Right hindlimb (tissue), 1 donor: ENCODE measurements at places on chromosomes 5 and 9.
A peak's percentile ranks its signal among the peaks of the same experiment; 100 is the strongest.

DNA sequence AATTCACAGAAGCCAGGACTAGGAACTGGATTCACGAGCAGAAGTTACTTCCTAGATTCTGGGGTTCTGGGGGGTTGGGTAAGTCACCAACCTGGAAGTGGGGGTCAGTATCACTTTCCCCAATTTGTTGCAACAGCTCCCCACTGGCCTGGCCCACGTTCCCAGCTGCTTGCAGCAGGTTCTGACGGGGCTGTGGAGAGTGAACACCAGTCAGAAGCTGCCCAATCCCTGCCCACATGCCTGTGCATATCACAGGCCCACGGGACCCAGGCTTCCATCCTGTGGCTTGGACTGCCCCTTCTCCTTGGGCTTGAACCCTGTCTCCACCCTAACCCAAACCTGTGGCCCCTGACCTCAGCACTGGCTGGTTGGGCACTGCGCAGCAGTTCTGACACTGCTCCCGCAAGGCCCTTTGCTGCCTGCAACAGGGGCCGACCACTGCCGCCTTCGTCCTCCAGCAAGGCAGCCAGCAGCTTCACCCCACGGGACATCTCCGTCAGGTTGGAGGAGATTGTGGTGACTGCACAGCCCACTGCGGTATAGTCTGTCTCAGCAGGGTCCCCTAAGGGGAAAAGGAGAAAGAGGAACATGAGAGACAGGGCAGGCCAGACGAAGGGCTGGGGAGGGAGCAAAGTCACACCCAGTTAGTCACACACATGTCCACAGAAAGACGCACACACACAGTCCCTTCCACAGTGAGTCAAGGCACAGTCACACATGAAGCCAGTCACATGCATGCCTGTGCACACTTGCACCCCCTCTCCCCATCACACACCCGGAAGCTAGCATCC lies 13.1 kb downstream of the TLN1 start:
- no peak for DNase-seq

DNA sequence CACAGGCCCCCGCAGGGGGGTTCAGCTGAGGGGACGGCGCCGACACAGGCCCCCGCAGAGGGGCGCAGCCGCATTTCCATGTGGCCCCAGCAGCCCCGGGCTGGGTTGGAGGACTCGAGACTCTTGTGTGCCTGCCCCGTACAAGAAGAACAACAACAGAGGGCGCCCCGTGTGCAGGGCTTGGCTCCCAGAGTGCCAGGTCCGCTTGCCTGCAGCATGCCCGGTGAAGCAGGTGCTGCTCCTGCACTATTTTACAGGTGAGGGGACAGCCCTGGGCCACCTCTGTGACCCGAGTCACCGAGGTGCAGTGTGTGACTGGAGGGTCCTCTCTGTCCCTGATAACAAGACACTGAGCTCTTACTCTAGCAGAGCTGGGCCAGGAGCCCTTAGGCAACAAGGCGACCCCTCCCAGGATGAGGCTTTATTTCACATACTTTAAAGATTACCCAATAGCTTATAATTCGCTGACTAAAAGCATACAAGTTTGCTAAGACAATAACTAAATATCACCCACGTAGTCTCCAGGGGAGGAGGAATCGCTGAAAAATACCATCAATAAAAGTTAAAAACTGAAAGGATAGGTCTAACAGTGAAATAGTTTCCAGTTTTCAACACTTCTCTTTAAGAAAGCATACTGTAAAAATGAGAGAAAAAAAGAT lies 41.7 kb upstream of the SLC9A3 start:
- peak; percentile 13 for DNase-seq

DNA sequence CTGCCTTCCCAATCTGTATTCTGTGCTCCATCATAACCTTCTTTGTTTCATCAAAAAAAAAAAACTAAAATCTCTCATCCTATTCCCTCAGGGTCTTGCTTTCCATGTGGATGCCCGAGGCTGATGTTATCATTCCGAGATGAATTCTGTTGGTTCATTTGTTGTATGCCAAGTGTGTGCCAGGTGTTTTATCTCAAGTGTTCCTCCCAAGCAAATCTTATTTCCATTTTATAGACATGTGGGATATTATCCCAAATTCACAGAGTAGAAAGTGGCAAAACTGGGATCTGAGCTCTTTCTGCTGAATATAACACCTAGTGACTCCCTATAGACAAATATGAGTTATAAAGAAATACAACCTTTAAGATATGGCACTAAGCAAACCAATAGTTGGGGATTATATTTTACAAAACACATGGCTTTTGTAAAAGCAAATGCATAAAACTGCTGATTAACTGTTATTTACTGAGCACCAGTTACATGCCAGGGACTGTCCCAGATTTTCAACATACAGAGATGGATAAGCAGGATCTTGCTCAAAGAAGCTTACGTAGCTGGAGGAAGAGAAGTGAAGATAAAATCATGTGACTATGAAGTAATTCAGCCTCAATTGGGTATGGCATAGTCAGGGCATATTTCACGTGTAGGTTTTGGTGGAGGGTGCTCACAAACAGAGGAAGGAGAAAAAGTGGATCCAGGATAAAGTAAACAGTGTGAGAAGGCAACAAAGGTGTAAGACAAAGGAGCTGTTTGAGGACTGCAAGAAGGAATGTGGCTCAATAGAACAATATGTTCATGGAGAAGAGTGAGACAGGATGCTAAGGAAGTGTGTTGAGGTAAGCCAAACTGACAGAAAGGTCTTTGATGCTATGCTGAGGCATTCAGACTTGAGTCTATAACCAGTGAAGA lies 143.3 kb upstream of the ADAMTSL1 start:
- no peak for DNase-seq

DNA sequence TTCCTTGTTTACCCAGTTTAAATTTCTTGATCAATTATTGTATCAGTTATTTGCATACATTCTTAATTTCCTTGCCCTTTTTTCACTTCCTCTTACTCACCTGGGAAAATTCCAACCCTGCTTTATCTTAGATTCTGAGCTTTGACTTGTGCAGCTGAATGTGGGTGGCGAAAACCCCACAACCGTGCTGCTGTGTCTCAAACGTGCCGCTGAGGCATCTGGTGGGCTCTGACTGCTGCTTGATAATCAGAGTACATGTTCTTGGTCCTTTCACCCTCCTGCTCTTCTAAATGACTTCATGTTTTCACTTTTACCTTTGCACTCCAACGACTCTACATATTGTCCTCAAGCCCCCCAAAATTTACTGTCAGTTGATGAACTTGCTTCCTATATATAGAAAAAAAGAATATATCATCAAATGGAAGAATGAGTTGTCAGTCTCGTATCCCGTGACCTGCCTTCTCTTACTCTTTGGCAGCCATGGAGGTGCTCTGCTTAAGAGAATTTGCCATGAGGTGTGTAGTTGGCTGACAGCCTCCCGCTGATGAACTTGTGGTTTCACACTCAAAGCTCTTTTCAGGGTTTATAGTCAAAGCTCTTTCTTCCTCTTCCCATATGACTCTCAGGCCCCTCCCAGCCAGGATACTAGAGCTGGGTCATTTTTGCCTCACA lies 14.0 kb upstream of the JAK2 start:
- no peak for DNase-seq

- no peak for DNase-seq
Observed at GRCh38 chr5:25688156-25688555, 1043.4 kb upstream of the CDH10 start.

- DNase-seq = no peak
Observed at GRCh38 chr5:169527066-169527465, 56.5 kb upstream of the SPDL1 start.

DNA sequence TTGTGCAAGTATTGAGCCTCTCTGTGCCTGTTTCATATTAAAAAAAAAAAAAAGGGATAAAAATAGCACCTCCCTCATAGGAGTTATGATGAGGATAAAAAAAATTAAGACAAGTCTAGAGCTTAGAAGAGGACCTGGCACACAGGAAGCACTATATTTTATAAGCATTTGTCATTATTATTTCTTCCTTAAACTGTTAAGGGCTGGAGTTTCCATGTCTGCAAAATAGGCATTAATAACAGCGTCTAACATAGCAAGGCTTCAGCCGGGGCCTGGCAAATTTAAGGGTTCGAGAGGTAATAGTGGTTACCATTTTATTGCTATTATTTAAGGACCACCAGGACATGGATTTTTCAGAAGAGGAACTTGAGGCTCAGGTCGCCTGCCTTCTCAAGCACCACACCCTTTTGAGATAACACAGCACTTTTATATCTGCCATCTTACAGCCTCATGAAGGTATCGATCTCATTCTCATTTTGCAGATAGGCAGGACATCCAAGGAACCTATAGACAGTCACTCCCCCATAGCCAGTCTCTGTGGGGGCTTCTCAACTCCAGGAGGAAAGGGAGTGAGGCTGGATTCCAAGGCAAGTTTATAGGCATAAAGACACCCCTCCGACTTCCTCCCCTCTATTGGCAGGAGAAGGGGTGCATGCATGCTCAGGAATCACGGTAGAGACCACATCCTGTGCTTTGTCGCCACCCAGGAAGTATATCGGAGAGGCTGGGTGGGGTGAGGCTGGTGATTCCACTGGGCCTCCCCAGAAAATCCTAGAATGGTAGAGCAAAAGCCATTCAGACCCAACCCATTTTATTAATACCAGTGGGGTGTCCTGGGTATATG lies 2.4 kb downstream of the ANXA6 start:
- DNase-seq = no peak

DNA sequence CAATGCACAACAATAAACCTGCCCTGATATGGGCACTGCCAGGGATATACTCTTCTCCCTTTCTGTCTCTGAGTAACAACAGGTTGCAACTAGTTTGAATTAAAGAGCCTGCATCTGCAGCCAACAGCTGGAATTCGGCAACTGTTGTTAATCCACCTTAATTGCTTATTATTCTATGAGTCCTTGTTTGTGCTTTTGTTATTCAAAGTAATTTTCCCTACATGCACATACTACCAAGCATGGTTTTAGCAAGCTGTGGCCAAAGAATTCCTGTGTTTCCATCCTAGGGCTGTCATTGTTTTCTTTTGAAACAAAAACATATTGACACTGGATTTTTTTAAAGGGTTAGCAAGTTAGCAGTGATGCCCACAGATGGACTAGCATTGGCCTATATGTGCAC lies 171.5 kb downstream of the EFNA5 start:
- no peak for DNase-seq

- DNase-seq = no peak
Observed at GRCh38 chr5:122615146-122615545, 159.7 kb upstream of the SNX2 start.

GRCh38 chr5:144374637-144375036 lies 204.0 kb downstream of the KCTD16 start:
- no peak for DNase-seq

GRCh38 chr9:116298878-116299391 lies 145.3 kb downstream of the PAPPA start:
- no peak for DNase-seq

- DNase-seq = no peak
Observed at GRCh38 chr5:154782812-154783592, 27.8 kb downstream of the LARP1 start.

- no peak for DNase-seq
Observed at GRCh38 chr5:82100303-82101077, 128.7 kb downstream of the ATG10 start.

GRCh38 chr5:10111571-10111970 lies 138.1 kb downstream of the ATPSCKMT start:
- DNase-seq = peak; percentile 45

- no peak for DNase-seq
Observed at GRCh38 chr9:35397216-35397698, 92.7 kb upstream of the RUSC2 start.

DNA sequence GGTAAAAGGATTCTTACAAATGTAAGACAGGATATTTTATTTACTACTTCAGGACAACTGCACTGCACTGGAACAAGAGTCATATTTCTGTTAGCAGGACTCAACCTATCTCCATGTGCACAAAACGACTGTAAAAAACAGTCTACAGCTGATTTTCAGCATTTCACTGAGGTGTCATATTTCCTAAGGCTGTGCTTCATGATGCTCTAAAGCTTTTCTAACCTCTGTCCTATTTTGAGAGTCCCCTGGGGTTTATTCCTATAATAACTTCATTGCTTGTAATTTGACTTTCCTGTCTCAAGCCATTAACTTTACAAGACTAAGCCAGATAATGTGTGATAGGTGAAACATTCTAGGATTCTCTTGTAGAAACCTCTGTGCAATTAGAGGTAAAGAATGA lies 472.3 kb downstream of the HINT1 start:
- DNase-seq = no peak

- no peak for DNase-seq
Observed at GRCh38 chr5:127846884-127847283, 143.7 kb downstream of the CCDC192 start.

DNA sequence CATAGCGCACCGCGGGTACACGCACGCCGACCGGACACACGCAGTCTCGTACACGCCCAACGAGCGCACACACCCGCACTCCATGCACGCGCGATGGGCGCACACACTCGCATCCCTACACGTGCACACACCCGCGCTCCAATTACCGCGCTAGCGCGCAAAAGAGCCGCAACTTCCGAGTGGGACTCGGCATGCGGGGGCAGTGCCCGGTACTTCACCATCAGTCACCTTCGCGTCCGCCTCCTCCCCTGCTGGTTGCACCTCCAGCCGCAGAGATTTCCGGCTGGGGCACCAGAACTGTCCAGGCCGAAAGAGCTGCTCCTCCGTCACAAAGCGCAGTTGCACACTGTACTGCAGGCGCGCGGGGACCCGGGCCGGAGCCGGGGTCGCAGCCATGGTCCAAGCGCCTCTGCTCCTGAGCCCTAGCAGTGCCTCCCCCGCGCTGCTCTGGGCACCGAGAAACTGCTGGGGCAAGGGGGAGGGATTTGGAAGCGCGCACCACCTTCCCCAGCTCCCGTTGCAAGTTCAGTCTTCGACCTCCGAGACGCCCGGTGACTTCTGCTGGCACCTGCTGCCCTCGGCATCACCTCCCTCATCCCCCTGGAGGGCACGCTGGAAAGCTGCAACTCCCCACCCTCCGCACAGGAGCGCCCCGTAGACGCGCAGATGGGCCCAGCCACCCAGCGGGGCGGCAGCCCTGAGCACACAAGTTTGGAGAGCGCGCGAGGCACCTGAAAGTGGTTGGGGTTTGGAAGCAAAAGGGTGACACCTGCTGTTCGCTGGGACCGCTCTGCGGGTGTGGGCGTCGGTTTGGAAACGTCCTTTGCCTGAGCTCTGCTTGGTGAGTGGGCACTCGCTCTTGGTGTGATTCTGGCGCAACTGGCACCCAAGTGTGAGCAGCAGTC lies 337.4 kb upstream of the PUM3 start:
- peak; percentile 67 for DNase-seq

DNA sequence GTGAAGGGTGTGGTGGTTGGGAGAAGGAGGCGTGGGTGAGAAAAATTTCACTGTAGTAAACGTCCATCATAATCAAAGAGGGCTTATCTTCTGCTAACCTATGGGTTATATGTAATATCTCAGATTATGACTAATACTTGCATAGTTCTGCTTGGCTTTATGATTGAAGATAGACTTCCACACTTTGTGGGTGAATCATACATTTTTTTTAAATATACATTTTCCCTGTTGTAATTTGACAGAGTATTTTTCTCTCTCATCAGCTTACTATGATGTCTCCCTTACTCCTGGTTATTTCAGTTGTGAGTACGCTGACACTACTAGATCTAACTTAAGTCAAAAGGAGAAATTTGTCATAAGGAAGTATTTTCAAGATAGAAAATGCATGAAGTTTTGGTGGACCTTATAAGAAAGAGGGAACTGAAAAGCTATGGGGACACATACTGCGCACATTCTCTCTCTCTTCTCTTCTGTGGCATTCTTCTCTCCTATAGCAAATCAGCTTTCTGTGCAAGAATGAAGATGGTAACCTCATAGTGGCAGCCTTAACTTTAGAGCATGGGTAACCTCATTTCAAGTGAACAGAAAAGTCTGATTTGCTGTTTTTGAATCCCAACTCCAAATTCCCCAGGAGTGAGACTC lies 4.9 kb upstream of the JAK2 start:
- no peak for DNase-seq

- DNase-seq = peak; percentile 55
Observed at GRCh38 chr5:104431981-104432380, 869.4 kb upstream of the NUDT12 start.
